ENCODE measurements at places on chromosomes 1 and 21.

DNA sequence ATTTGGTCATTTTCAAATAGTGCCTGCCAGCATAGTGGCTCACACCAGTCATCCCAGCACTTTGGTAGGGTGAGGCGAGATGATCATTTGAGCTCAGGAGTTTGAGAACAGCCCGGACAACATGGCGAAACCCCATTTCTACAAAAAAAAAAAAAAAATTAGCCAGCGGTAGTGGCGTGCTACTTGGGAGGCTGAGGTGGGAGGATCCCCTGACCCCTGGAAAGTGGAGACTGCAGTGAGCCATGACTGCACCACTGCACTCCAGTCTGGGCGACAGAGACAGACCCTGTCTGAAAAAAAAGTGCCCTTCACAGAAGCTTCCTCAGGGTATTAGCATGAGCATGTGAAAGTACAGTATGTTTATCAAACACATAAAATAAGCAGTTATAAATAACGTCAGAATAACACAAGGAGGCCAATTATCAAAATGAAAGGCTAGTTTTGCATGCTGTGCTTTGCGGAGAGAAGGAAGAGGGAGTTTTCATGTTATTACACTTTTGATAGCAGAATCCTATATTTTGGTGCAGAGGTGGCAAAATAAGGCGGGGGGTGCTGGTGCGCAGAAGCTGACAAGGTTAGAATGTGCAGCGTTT lies 781 bp upstream of the METTL13 start:
- DNase-seq, result no peak

DNA sequence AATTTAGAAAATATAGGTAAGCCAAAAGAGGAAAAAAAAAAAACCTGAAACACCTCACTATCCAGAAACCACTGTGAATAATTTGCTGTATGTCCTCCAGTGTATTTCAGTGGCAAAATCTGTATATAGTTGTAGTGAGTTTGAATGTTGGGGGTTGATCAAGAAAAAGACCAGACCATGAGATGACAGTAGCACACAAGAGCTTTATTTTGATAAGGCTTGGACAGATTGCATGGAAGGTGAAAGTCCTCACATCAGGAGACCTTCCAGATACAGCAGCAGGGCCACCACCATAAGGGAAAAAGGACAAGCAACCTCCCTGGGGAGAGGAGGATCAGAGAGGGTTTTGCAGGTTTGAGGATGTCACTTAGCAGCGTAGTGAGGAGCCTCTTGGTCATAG lies 16.2 kb upstream of the C1orf115 start:
- no peak for DNase-seq

DNA sequence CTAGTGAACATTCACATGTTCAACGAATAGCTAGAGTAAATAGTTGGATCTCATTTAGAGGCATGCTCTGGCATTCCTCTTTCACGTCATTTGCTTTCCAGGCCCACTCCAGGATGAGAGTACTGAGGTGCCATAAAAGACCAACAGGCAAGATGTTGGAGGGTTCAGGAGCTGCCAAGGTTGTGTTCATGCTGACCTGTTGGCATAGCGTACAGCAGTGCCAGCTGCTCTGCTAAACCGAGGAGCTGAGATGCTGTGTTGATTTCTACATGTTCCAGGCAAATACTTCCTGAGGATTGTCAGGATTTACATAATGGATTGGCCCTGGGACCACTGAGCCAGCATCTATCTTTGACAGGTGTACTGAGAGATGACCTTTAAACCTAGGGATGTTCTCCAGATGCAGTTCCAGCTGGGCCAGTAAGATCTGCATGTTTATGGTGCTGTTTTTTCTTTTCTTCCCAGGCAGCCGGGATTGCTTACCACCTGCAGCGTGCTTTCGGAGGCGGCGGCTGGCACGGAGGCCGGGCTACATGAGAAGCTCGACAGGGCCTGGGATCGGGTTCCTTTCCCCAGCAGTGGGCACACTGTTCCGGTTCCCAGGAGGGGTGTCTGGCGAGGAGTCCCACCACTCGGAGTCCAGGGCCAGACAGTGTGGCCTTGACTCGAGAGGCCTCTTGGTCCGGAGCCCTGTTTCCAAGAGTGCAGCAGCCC lies 66.9 kb downstream of the DISC1 start:
- no peak for DNase-seq

GRCh38 chr21:35625576-35625975 lies 434.8 kb downstream of the SETD4 start:
- no peak for DNase-seq

DNA sequence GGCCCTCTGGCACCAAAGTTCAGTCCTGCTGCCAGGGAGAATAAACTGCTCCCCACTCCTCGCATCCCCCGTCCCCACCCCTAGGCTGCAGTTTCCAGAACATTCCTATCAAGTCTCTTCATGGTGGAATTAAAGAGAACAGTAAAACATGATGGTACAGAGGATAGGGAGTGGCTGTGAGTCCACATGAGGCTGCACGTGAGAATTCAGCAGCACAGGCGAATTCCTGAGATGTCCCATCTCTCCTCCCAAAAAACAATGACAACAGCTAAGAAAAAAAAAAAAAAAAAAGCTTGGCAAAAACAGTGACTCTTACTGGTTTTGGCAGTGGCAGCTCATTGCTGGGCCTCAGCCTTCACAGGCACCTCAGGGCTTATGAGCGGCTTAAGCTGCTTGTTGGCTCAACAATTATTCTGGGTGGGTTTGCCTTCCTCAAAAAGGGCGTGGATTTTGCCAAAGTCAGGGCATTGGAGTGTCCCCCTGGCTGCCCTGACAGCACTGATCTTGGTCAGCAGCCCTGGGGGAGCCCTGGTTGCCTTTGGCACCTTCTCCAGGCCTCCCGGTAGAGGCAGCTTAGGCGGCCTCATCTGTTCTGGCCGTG lies 5.7 kb upstream of the IFFO2 start:
- DNase-seq, result no peak

DNA sequence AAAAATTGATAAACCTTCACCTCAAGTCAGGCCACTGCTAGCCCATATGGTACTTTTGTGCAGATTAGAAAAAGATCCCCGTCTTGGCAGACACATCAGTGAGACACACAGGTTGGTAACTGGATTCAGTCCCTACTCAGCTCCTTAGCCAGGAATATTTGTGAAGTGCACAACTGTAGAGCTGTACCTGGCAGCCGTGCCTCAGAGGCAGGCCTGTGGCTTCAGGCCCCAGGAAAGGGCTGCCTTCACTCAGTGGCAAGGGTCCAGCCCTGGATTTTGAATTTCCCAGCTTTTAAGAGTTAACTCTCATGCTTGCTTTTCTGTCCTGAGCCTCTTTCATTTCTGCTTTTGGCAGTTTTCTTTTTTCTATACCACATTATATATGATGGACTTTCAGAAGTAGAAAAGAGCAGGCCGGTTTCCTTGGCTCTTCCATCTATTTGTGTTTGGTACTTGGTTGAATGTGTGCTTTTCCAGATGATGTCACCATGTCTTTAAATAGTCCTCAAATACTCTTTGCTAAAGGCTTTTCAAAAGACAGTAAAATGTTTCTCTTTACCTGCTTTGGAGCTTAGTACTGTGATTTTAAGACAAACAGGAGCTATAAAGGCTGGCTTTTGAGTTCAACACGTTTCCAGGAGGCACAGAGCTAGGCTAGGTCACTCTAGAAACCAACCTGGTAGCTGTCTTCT lies 186.6 kb downstream of the AK5 start:
- no peak for DNase-seq

- DNase-seq, result no peak
Measured at GRCh38 chr1:24319962-24320361, 805 bp downstream of the GRHL3 start.

Measured in activated CD4-positive, CD25-positive, alpha-beta regulatory T cell treated with anti-CD3 and anti-CD28 coated beads, Interleukin-2, amount 50 U/mL, for 72 hours (primary cell).